ENCODE measurements at places on chromosomes 2 and 18. TPM values are rescaled to one million over a fixed set of nuclear protein-coding genes. Genes with fewer than 3 reads are reported as not detected.

Gene INO80D
- 46.0 TPM for total RNA-seq

Gene COL4A3
- 0.64 TPM for total RNA-seq

GRCh38 chr18:58087928-58088690 is 44.1 kb downstream of the NEDD4L start:
- DNase-seq = peak; percentile 46

GRCh38 chr18:35045121-35045520 is 3.9 kb downstream of the MAPRE2 start:
- no peak for DNase-seq

- DNase-seq = no peak
Observed at GRCh38 chr2:11326677-11327211, 17.7 kb downstream of the ROCK2 start.
